ENCODE measurements at places on chromosomes 7 and 10.

DNA sequence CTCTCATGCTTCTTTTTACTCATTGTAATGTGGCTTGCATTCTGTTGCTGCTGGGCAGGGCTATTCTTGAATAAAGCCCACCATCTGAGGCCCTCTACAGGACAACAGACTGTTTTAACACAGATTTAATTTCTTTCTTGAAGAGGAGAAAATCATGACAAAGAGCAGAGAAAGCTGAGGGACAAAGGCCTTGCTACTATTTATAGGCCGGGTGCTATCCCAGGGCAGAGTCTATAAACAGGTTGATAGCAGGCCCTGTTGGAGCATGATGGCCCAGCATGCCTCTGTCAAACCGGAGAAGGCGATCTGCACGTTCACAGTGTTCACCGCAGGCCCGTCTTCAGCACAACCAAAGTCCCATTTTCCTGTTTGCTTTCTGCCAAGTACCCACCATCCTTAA is 3.0 kb downstream of the VIPR2 start:
- no peak for DNase-seq

DNA sequence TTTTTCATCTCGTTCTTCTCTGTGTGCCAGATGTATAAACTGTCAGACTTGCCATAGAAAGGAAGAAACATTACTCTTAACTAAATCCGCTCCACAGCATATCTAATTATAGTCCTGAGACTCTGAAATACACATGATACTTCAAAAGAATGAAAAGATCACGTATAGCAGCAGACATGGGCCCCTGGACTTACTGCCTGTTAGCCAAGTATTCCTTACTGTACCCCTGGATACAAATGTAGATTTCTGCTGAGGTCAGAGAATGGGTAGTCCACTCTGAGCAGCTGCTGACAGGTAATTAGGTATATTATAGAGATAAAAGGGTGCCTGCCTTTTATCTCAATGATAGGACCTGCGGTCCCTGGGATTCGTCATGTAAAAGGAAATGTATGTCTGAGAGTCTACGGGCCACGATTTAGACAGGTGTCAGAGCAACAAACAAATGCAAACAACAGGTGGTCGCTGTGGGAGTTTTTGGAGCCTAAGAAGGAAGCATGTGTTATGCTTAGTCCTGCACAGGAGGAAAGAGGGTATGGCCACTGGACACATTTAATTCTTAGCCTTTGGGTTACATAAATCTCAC is 69.4 kb downstream of the VOPP1 start:
- no peak for DNase-seq

DNA sequence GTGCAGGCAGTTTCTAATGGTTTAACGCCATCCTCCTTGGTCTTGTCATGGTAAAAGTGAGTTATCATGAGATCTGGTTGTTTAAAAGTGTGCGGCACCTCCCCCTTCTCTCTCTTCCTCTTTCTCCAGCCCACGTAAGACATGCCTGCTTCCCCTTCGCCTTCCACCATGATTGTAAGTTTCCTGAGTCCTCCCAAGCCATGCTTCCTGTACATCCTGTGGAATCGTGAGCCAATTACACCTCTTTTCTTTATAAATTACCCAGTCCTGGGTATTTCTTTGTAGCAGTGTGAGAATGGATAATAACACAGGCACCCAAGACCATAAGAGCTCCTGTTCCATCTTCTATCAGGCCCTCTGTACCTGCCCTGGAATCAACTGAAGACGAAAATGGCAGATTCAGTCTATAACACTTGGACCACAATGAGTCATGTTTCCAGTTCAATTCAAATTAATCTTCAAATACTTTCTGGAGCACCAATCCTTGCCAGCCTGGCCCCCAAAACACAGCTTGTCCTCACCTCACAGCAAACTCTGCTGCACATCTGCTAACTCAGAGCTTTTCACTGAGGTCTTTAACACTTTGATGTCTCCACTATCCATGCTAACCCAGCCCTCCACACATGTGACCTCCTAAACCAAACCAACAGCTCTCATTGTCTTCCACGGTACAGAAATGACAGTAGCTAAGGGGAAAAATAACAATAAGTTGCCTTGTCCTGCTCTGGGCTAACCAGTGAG is 73.2 kb downstream of the SFMBT2 start:
- DNase-seq = no peak

DNA sequence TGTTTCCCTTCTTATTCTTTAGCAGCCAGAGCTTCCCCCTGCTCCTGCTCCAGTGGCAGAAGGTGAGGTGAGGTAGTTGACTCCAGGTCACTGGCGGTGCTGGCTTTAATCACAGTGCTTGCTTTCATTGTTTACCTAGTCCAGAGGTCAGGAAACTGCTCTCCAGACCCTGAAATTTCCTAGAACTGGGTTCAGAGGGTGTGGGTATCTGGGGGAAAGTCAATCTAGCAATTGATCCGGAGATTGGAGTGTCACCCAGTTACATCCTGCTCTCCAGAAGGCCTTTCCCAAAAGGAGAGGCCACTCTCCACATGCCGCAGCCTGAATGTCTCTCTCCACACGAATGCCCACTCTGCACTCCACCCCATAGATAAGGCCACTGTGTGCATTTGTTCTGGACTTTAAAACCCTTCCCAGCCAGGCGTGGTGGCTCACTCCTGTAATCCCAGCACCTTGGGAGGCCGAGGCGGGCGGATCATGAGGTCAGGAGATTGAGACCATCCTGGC is 2.1 kb upstream of the MBL2 start:
- DNase-seq = no peak

DNA sequence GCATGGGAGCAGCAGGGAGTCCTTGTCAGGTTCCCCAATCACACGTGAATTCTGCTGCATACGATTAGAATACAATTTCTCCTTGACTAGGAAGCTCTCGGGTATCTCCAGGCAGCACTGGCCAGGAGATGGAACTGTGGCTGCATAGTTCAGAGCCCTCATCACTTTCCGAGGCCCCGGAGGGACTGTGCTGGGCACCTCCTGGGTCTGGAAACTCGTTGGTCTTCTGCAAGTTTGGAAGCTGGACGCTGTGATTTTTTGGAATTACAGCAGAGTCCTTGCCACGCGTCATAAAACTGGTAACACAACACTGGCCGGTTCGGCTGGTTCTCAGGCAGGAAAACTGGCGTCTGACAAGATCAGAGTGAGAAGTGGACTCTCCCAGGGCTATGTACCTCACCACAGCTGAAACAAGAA is 216.1 kb downstream of the CCDC3 start:
- DNase-seq = no peak

- no peak for DNase-seq
Measured at GRCh38 chr7:19224951-19225350, 79.7 kb upstream of the FERD3L start.

GRCh38 chr7:107857541-107857912 is 33.5 kb upstream of the DLD start:
- DNase-seq = no peak

DNA sequence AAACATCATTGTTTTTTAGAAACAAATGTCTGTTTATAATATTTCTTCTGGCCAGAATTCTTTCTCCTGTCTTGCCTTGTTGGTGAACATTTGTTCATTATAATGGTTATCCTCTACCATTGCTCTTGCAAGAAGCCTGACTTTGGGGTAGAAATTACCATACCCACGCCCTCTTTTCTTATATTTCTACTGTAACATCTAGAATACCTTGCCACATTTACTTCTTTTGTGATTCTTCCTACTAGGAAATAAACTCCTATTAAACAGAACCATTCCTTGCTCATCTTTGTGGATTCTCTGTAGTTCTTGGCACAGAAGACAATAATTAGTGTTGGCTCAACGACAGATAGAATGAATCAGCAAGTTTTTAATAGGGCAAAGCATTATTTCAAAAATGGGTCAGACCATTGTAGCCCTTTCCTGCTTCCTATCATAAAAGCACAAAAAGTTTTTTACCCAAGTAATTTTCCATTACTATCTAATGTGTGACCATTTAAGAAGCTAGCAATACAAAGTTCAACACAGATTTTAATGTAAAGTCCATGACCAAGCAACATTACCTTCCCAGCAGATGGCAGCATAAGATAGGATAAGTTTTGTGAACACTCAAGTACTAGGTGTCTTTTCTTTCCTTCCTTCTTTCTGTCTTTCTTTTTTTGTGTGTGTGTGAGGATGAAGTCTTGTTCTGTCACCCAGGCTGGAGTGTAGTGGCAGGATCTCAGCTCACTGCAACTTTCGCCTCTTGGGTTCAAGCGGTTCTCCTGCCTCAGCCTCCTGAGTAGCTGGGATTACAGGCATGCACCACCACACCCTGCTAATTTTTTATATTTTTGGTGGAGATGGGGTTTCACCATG is 270.4 kb downstream of the HGF start:
- no peak for DNase-seq

- DNase-seq = no peak
Measured at GRCh38 chr10:30151581-30152389, 92.4 kb upstream of the JCAD start.

- no peak for DNase-seq
Measured at GRCh38 chr7:98286093-98286539, 4.6 kb downstream of the BRI3 start.

DNA sequence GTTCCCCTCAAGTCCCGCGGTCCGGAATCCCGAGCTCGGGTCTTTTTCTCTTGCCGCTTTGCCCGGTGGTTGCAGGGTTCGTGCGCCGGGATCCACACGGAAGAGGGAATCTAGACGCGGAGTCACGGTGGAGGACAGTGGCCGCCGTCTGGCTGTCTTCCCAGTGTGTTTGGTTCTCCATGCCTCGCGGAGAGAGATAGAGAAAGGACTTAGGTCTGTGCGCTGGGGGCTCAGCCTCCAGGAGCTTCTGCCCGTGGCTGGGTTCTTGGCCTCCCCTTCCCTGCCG is 1.6 kb downstream of the FFAR4 start:
- DNase-seq = no peak

DNA sequence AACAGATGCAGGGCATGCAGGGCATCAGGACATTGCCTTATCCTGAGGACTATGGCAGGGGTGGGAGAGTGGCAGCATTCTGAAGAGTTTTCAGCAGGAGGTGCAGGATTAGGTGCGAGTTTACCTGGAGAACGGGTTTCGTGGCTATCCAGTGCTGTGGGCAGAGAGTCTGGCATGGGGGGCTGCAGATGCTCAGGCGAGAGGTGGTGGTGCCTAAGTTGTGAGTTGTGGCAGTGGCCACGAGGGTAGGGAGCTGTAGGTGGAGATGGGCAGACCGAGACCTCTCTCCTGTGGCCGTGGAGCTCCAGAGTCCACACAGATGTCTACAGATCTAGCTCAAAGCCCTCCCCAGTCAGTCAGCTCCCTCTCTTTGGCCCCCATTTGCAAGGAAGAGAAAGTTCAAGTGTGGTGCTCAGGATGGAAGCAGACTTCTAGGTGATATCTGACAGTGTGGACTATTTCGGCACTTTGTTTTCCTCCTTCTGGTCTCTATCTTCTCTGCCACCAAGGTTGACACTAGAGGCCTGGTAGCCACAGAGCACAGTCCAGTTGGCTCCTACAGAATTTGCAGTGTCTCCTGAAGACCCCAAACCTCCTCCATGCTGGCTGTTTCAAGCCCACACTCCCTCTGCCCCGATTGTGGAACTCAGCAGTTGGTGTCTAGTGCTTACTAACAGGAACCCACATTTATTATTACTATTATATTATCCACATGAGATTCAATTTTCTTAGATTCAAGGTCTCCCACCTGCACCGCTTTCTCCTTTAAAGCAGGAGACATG is 955.7 kb upstream of the ZNF722 start:
- DNase-seq = no peak

GRCh38 chr7:154844955-154845354 is 158.0 kb downstream of the PAXIP1 start:
- DNase-seq = no peak

All from D721Med (cell line).